ENCODE measurements at places on chromosomes 7 and 10. TPM values are rescaled to one million over a fixed set of nuclear protein-coding genes. Genes with fewer than 3 reads are reported as not detected.

The KLHDC10 gene
- total RNA-seq: 20.3 TPM

The STAM gene
- total RNA-seq: 59.1 TPM

DNA sequence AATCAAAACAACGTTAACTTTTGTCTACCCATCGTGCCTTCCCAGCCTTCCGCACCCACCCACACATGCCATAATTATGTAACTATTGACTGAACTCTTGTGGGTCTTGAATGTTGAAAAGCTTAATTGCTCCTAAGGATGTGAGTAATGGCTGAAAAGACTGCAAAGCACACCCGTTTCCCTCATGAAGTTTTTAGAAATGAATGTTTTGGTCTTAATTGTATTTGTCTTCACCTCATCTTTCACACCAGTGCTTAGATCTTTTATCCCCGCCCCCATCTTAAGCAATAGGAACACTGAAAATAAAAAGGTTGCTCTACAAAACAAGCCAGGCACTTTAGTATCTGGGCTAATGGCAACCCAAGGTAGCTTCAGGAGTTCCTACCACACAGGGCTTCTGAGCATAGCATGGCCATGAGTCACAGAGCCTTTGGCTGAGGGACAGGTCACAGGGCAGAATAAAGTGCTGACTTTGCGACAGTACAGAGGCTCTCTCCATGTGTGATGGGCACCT, 690.5 kb downstream of the PARD3 start:
- H3K4me3 ChIP-seq: no peak overlapping the region
- H3K36me3 ChIP-seq: no peaks in the 10 kb centered on the region
- H3K27me3 ChIP-seq: no peaks in the 10 kb centered on the region
- H3K4me1 ChIP-seq: peaks cover 40% of the 10 kb centered on the region

The CPXM2 gene
- not detected for total RNA-seq

GRCh38 chr10:31069411-31069810, 37.7 kb upstream of the ZNF438 start:
- no peaks in the 10 kb centered on the region for H3K36me3 ChIP-seq
- DNase-seq: no peak
- H3K4me1 ChIP-seq: no peaks in the 10 kb centered on the region
- H3K27me3 ChIP-seq: no peaks in the 10 kb centered on the region
- no peak overlapping the region for H3K4me3 ChIP-seq
- no peak overlapping the region for H3K27ac ChIP-seq

DNA sequence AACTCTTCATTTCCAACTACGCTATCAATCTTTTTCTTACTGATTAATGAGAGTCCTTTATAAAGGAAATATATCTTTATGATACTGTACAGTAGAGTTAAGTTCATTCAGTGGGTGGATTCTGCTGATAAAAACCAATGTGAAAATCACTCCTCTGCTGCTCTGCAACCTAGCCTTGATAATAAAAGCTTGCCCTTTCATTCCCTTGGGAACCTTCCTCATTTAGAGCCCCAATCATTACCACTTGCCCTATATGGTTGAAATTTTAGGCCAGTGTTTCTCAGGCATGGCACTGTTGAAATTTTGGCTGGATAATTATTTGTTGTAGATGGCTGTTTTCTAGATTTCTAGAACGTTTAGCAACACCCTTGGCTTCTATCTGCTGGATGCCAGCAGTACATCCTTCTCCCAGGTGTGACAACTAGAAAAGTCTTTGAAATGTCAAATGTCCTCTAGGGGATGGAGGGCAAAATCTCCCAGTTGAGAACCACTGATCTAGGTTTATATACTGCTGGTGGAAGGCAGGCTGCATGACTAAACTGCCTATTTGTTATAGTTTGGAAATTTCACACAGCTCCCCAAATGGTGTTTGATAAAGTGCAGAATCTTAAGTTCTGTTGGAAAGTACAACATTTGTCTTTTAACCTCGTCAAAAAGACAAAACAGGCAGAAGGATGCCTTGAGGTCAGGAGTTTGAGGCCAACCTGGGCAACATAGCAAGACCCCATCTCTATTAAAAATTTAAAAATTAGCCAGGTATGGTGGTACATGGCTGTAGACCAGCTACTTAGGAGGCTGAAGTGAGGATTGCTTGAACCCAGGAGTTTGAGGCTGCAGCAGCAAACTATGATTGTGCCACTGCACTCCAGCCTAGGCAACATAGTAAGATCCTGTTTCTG, 8.9 kb upstream of the SIRT1 start:
- H3K4me3 ChIP-seq: no peak overlapping the region
- H3K27ac ChIP-seq: no peak overlapping the region
- H3K4me1 ChIP-seq: no peaks in the 10 kb centered on the region
- no peaks in the 10 kb centered on the region for H3K36me3 ChIP-seq
- DNase-seq: no peak

The HMX3 gene
- total RNA-seq: not detected

The CUBN gene
- total RNA-seq: 4.6 TPM

All from Caco-2 (cell line).